T-cell (primary cell): ENCODE measurements at places on chromosomes 1 and 21. TPM values are rescaled to one million over a fixed set of nuclear protein-coding genes. Genes with fewer than 3 reads are reported as not detected.

Gene C2CD2
- total RNA-seq = 8.3 TPM

Gene ESRRG
- not detected for total RNA-seq

Gene AGPAT3
- 62.6 TPM for total RNA-seq

Gene SV2A
- total RNA-seq = 4.5 TPM

Gene RORC
- total RNA-seq = 11.6 TPM

Gene HSPB7
- total RNA-seq = 0.19 TPM

Gene ADAMTS1
- total RNA-seq = 0.72 TPM

Gene CYP4A22
- total RNA-seq = not detected

Gene DMRTA2
- not detected for total RNA-seq

Gene KCNQ4
- 0.35 TPM for total RNA-seq

Gene ELF3
- total RNA-seq = 1.5 TPM

Gene TRIM67
- not detected for total RNA-seq

Gene ACBD3
- total RNA-seq = 26.2 TPM

Gene ATAD3B
- 57.2 TPM for total RNA-seq

Gene LAPTM5
- total RNA-seq = 541 TPM

Gene LCK
- 489 TPM for total RNA-seq

Gene CELA3B
- not detected for total RNA-seq

Gene KCNH1
- total RNA-seq = not detected

Gene GBP7
- total RNA-seq = 0.25 TPM

Gene EXO5
- 12.1 TPM for total RNA-seq
